ENCODE measurements at places on chromosomes 3 and 15.

DNA sequence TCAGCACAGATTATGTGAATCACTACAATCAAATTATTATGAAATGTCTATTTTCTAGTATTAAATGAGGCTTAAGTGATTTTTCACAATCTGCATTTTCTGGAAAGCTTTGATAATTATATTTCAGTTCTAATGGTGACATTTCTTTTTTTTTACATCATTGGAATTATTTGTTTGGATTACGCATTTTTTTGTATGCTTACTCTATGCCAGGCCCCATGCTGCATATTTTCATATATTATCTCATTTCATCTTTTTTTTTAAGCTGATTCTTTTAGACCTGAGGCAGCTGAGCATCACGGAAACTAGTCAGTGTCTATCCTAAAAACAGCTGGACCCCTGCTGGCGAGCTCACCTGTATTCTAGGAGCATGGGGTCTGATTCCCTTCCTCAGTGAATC lies 31.1 kb downstream of the SLCO3A1 start:
- DNase-seq = no peak

DNA sequence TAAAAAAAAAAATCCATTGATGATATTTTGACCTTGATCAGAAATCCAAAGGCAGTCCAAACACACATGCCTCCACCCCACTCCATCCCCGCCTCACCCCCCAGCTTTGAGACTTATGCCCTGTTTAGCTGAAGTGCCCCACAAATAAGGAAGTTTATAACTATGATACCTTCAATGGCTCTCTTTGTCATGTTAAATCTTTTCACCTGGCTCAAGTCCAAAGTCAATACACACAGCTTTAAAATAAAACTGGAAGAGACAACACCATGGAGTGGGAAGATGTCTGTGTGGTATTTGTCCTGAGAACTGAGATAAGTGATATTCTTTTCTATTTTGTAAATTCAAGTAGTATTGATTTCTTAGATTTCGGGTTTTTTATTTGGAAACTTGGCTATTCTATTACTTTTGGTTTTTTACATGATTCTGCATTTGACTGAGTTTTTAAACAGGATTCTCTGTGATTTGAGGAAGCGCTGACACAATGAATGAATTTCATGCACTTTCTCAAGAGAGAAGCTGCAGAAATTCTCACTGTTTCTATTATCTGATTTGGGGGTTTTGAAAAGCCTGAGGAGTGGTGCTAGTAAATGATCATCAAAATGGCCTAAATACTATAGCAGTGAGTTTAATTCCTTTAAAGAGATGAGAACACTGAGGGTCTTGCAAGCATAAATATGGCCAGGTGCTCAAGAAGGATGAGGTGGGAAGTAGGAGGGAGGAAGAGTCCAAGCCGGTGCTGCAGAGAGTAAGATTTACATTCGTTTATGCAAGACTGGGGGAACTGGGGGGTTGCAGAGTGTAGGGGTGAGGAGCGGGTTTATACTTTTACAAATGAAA lies 5.2 kb downstream of the FOXB1 start:
- DNase-seq = no peak

DNA sequence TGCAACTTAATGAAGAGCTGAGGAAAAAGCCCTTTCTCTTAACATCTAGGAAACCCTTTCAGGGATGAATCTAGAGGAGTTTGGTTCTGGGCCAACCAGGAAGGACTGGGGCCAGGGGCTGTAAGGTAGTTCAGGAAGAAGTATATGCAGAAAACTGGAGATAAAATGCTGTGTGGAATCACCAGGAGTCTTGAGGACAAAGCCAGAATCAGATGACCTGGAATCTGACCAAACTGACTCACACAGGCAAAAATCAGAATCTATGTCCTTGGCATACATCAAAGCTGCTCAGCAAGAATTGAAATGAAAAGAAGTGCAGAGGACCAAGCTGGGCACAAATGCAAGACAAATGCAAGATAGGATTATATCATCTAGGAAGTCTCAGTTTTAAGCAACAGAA lies 59.4 kb upstream of the ATP2C1 start:
- DNase-seq = no peak

DNA sequence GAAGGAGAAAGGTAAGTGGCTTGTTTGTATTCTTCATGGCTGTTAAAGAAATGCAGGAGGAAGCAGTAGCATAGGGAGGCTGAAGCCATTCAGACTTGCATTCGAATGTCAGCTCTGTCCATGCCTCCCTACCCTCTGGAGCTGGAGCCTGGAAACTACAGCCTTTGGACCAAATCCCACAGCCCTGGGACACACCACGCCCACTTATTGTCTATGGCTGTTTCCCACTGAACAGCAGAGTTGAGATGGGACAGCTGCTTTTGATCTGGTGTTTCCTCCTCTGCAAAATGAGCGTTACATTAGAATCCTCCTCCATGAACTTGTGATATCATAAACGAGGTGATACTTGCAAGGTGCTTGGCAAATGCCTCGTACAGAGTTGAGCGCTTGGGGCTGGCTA lies 3.6 kb downstream of the FAM107A start:
- DNase-seq = no peak

DNA sequence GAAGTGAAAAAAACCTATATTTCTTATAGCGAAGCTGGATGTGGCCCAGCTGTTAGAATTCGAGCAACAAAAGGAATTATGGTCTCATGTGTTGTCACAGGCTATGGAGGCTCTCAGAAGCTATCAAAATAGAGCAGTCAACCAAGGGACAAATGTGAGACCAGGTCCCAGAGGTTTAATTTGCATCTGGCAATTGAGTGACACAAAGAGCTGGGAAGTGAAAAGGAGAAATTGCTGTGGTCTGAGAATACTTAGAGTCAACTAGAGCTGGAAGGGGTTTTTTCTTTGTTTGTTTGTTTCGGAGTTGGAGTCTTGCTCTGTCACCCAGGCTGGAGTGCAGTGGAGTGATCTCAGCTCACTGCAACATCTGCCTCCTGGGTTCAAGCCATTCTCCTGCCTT lies 61.3 kb upstream of the SMAD3 start:
- no peak for DNase-seq

GRCh38 chr3:153038779-153039178 lies 123.2 kb upstream of the RAP2B start:
- DNase-seq = no peak

GRCh38 chr3:54905920-54906319 lies 21.9 kb downstream of the LRTM1 start:
- DNase-seq = no peak

DNA sequence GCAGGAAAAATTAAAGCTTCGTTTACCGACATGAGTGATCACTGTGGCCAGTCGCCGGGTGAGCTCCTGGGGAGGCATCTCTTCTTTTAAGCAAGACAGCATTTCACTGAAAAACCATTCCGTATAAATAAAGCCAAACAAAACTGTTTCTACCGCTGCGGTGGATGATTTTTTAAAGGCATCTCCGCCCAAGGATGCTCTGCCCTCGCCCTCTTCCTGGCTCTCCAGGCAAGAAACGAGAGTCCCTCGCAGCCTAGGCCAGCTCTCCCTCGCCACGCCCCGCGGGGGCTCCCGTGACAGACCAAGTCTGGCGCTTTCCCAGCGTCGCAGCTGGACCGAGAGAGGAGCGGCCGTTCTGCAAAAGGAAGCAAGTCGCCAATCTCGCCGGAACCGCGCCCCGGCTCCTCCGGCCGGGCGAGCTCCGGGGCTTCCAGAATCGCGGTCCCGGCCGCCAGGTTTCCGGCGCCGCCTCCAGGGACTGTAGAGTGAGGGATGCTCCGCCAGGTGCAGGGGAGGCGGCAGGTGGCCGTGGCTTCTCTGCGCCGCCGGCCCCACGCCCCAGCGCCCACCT lies 458 bp downstream of the MCF2L2 start:
- no peak for DNase-seq

DNA sequence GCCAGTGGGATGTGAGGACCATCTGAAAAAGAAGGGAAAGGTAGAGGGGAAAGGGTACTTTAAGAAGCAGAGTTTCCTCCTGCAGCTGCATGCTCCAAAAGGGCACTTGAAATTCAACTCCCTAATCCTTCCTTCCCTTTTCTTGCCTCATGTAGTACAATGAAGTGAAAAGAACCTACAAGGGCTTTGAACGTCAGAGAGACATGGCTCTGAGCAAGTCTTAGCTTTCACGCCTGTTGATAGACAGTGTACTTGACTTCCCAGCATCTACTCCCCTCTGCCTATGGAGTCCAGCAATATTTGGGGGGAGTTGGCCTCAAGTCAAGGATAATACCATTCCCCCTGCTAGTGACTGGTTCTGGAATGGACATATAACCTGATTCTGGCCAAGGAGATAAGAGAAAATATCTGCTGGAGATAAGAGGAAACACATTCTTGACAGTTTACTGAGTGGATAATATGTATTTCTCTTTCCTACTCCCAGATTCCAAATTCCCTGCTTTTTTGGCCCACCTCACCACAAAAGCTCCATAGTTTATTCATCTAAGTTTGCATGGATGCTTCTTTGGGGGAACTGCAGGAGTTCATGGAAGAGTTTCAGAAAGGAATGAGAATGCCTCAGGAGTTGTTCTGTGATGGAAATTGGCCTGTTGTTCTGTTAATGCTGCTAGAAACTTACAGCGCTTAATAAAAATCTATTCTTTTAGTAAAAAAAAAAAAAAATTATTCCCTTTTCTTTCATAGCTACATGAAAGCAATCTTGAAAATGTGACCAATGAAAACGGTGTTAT lies 193.0 kb upstream of the TPM1 start:
- no peak for DNase-seq

DNA sequence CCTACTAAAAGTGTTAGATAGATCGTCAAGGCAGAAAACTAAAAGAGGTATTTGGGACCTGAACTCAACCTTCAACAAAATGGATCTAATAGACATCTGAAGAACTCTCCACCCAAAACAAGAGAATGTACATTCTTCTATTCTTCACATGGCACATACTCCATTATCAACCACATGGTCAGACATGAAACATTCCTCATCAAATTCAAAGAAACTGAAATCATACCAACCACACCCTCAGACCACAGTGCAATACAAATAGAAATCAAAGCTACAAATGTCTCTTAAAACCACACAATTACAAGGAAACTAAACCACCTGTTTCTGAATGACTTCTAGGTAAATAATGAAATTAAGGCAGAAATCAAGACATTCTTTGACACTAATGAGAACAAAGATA lies 984.1 kb upstream of the GBE1 start:
- DNase-seq = no peak

DNA sequence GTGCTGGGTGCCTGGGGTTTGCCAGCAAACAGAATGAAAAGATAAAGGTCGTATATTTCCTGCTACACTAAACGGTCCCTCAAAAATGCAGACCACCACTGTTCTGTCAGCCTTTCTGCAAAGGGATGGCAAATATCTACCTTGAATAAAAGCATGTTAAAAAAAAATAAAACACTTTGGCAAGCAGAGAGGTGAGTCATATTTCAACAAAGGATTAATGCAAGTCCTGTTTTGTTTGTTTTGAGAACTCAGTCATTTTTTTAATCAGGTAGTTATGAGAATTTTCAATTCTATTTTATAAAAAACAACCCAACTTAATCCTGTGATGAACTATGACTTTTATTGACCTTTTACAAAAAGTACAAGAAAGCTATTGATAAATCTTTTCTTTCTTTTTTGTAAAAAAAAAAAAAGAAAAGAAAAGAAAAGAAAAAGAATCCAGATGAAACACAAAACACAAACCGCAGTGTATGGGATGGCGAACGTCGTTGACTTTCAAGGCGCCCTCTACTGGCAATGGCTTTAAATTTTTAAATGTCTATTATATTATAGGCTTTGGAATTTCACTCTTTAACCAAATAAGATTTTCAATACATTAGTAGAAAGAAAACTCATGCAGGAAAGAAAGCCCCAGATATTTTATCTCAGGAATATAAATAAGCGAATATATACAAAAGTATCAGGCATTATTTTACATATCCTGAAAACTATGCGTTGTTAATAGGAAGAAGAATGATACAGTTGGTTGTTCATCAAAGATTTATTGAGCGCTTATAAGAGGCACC lies 87.8 kb downstream of the NCEH1 start:
- DNase-seq = no peak

DNA sequence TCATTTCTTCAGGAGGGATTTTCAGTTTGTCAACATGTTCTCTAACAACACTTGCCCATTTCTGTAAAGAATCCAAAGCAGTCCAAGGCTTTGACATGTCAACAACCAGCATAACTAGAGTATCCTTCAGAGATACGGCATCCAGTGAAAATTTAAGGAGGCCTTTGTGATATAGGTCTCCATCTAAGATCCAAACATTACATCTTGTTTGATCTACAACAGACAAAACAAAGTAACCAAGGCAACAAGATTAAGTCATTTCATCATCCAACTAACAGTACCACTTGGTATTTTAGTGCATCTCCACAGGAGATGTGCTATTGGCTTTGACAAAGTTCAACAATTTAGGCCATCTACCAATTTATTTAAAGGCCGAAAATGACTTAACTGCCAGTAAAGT lies 25.8 kb downstream of the DYNC1LI1 start:
- no peak for DNase-seq

GRCh38 chr3:169148448-169149348 lies 514.8 kb downstream of the MECOM start:
- DNase-seq = no peak

GRCh38 chr3:169266351-169266750 lies 397.2 kb downstream of the MECOM start:
- no peak for DNase-seq

DNA sequence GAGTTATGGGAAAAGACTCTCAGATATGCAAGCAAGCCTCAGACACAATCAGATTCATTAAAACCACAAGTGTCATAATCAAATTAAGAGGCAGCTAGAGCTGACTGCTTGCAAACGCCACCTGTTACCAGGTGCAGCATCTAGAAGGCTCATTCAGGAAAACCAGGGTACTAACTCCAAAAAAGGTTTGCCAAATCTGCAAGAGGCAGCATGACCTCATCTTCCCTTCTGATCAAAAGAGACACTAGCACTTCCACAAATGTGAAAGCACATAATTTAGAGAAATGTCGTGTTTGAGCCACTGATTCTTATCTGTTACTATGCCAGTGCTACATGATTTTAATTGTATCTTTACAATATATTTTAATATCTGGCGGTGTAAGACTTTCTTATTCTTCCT lies 123.3 kb upstream of the NANOGP8 start:
- no peak for DNase-seq

GRCh38 chr15:39672666-39673065 lies 91.8 kb downstream of the THBS1 start:
- DNase-seq = no peak
